Left renal pelvis (tissue), 4 donors: ENCODE measurements at places on chromosomes 1 and 21.

- no peak for DNase-seq
These were observed 22.4 kb upstream of the LRRC8C start for GRCh38 chr1:89610457-89611011.

GRCh38 chr1:72278461-72278860, 3.9 kb downstream of the NEGR1 start:
- DNase-seq = no peak

DNA sequence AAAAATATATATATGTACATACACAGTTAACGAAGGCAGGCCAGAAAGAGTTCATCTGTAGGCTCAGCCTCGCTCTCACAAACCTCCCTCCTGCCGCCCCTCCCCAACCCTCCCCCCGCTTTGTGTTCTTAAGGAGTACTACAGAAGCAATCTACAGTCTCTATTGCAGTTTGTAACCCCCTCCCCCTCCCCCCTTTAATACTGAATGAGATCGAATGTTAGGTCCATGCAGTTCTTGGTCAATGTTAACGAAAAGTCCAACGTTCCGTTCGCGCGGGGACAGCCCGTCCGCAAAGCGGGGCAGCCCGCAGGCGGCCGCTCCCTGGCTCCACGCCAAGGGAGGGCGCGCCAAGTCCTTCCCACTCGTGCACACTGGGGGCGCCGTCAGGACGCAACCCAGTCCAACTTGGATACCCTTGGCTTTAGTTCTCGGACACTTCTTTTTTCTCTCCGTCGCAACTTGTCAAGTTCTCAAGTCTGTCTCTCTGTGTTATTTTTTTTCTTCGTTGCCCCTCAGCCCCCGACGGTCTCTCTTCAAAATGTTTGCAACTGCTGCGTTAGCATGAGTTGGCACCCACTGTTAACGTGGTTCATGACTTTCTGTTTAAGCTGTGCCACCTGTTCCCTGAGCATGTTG, 2.2 kb downstream of the JUN start:
- DNase-seq = no peak

- DNase-seq = no peak
These were observed 190.5 kb downstream of the SEC16B start for GRCh38 chr1:177779166-177779965.

DNA sequence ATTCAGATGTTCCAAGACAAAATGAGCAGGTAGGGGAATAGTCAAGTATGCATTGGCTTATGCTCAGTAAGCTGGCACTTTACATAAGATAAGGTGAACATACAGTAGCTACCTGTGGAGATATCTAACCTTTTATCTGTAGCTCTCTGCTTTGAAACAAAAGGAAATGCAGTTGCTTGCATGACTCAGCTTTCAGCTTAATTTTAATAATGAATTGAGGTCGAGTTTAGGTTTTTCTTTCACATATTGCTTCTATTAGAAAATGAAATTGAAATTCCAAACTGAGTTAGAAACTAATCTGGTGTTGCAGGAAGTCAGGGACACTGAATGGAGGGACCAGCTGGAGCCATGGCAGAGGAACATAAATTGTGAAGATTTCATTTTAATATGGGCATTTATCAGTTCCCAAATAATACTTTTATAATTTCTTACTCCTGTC, 8.3 kb downstream of the FRRS1 start:
- no peak for DNase-seq

GRCh38 chr1:8214501-8215173, 103.3 kb upstream of the SLC45A1 start:
- DNase-seq = no peak

DNA sequence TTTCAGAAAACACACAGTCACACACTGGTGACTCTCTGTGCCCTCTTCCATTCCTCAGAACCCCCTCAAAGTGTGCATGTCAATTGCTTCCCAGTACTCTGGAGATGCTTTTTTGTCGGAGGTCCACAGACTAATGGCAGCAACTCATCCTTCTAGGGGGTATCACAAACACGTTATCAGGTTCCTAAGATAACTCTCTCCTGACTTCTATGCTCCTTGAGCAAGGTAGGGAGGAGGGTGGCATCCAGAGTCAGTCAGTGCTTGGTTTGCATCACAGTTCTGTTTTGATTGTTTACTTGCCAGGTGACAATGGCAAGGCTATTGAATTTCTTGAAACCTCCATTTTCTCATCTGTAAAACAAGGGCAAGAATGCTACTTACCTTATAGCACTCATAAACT, 39.4 kb upstream of the DYNLT5 start:
- no peak for DNase-seq

DNA sequence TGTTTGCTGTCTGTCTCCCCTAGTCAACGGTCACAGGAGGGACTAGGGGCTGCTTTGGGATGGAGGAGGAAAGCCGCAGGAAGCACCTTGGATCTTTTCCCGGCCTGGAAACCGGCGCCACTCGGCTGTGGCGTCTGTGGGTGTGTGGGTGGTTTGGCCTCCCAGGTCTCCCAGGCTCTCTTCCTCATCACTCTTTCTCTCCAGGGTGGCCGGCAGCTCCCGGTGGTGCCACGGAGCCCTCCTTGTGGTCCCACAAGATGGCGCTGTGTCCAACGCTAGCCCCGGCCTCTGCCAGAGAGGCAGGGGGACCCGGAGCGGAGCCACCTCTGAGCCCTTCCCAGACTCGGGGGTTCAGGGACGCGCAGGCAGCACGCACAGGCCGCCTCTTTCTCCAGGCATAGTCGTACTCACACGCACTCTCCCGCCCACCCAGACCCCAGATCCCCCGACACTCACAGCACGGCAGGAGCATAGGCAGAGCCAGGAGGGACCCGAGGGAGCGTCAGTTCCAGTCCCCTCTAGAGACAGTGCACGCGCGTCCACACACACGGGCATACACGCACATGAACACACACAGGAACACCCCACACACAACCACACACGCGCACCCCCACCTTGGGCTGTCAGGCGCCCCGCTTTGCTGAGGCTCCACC, 31.2 kb downstream of the CDCP2 start:
- peak; percentile 50 for DNase-seq

DNA sequence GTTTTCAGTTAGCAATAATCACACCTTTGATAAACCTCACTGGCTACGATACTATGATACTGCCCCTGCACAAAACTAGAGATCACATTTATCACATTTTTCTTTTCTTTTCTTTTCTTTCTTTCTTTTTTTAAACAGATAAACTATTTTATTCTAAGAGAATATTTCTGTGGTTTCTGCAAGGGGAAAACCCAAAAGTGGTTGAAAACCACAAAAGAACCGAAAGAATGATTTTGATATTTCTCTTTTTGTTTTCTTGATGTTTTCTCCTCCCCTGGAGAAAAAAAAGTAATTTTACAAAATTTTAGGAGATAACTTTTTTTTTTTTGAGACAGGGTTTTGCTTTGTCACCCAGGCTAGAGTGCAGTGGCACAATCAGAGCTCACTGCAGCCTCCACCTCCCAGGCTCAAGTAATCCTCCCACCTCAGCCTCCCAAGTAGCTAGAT, 18.4 kb upstream of the FRRS1 start:
- DNase-seq = no peak

- no peak for DNase-seq
These were observed 57.8 kb downstream of the LPAR3 start for GRCh38 chr1:84835169-84835568.

- DNase-seq = no peak
These were observed 4.3 kb downstream of the PTPN14 start for GRCh38 chr1:214546886-214547641.

DNA sequence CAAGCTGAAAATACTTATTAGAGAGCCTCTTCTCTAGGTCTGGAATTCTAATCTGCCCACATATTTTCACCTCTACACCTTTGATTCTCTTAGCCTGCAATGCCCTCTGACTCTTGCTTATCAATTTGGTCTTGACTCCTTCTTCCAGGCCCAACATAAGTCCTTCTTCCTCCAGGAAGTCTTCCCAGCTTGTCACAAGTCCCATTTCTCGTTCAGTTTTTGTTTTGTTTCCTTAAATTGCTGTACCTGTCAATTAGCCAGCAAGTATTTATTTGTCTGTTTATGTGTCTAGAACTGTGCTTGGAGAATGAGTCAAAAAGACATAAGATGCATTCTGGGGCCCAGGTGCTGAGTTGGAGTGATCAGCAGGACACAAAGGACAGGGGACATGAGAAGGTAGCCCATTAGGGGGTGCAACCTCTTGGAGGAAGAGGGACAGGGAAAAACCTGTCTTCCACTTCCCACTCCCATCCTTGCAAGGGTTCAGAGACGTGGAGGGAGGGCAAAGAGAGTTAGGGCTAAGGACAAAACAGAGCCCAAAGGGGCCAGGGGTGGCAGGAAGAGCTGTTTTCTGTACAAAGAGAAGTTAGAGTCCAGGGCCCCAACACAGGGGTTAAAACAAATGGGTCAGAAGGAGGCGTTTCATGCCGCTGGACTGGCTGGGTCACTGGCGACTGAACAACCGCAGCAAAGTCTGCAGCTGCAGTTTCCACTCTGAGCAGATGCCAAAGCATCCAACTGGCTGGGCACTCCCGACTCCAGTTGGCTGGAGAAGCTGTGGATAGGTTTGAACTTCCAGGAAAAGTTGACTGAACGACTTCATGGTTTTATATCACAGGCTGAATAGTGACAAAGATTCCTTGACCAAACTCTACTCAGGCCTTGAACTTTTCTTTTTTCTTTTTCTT, 10.7 kb upstream of the CNR2 start:
- DNase-seq = no peak

DNA sequence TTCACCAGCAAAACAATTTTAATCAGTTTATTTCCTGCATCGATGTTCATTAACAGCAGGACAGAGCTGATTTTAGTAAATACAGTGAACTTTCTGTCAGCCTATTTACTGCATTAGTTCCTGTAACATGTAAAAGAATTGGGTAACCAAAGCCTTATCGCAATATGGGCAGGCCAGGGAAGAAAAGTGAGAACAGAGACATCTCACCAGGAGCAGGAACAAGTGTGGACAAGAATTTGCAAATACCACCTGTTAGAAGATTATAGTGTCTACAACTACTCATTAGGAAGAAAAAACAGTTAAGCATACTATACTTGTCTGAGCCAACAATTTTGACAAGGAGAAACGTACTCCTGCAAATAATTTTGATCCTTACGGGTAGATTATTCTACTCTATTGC, 1293.9 kb downstream of the PLA2G4A start:
- no peak for DNase-seq

- DNase-seq = no peak
These were observed 27.7 kb downstream of the UCHL5 start for GRCh38 chr1:193031431-193031830.

DNA sequence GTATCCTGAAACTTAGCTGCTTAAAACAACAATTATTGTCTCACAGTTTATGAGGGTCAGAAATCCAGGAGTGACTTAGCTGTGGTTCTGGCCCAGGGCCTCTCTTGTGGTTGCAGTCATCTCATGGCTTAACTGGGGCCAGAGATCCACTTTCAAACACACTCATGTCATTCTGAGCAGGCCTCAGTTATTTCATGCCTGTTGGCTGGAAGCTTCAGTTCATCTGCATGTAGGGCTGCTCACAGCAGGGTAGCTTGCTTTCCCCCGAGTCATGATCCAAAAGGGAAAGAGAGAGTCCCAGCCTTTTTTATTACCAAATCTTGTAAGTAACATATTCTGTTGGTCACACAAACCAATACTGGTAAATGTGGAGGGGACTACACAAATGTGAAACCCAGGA, 96.6 kb upstream of the B3GALT2 start:
- DNase-seq = no peak

- no peak for DNase-seq
These were observed 4.4 kb downstream of the MIER1 start for GRCh38 chr1:66929146-66929688.

DNA sequence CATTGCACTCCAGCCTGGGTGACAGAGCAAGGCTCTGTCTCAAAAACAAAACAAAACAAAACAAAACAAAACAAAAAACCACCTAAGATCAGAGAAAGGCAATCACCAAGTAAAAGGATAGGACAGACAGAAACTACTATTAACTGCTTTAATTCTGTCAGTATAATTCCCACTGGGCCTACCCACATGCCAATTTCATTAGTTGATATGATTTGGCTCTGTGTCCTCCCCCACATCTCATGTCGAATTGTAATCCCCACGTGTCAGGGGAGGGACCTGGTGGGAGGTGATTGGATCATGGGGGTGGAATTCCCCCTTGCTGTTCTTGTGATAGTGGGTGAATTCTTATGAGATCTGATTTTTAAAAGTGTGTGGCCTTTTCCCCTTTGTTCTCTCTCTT, 27.2 kb upstream of the CAPZB start:
- no peak for DNase-seq

DNA sequence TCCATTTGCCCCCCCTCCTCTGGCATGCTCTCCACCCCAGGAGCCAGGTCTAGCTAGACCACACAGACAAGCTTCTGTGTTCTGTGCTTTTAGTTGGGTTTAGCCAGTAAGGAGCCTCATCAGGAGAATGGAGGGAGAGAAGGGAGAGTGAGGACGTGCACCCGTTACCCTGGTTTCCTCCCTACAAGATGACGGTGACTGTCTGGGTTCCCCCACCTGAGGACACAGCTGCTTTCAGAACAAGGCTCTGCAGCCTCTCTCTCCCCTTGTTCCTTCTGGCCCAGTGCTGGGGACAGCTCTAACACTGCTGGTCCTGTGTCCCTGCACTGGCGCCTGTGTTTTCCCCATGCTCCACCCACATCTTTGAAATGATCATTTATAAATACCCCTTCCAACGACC, 184.4 kb upstream of the GALNT2 start:
- DNase-seq = no peak

- DNase-seq = no peak
These were observed 736.2 kb downstream of the PTPRU start for GRCh38 chr1:29972421-29973053.

GRCh38 chr1:206666031-206666561, 18.6 kb upstream of the MAPKAPK2 start:
- no peak for DNase-seq

DNA sequence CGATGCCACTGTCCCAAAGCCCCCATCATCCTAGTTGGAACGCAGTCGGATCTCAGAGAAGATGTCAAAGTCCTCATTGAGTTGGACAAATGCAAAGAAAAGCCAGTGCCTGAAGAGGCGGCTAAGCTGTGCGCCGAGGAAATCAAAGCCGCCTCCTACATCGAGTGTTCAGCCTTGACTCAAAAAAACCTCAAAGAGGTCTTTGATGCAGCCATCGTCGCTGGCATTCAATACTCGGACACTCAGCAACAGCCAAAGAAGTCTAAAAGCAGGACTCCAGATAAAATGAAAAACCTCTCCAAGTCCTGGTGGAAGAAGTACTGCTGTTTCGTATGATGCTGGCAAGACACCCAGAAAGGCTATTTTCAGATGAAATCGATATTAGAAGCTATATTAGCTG, 8.1 kb downstream of the RHOU start:
- DNase-seq = no peak

DNA sequence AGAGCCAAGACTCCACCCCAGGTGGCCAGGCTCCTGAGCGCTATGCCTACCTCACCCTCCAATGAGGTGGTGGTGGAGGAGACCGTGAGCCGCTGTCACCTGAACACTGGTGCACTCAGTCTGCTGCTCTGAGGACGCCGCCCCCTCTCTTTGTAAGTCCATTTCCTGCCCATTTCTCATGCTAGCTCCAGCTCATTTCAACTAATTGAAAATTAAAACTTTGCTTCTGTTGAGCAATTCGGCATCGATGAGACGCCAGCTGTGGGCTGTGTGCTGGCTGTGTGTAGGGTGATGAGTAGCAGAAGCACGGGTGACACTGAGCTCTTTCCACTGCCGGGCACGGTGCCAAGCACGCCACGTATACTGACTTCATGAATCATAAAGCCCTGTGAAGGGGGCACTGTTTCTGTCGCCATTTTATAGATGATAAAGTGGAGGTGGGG, 11.2 kb downstream of the TNFRSF1B start:
- no peak for DNase-seq

- DNase-seq = no peak
These were observed 88.9 kb downstream of the AK5 start for GRCh38 chr1:77370583-77371306.

GRCh38 chr1:8017495-8018197, 8.5 kb downstream of the ERRFI1 start:
- DNase-seq = no peak

GRCh38 chr1:74455390-74455789, 57.0 kb downstream of the LRRC53 start:
- DNase-seq = no peak
